Thoracic aorta (tissue), 2 donors: ENCODE measurements at places on chromosomes 4 and X.

GRCh38 chr4:71004281-71004851 lies 10.9 kb downstream of the DCK start:
- DNase-seq = no peak

DNA sequence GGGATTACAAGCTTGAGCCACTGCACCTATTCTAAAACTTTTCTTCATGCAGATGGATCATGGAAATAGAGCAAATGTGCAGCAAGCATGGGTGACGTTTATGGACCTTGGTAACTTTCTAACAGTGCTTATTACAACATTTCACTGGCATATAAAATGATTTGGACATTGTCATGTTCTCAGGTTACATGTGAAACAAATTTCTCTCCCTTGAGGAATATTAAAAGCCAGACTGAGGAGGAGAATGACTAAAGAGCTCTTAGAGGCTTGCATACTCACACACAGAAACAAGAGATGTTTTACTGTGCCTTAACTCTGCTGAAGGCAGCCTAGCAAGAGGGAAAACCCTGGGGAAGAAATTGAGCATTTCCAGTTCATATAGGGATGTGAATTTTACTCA lies 38.6 kb upstream of the GPR101 start:
- DNase-seq = no peak

DNA sequence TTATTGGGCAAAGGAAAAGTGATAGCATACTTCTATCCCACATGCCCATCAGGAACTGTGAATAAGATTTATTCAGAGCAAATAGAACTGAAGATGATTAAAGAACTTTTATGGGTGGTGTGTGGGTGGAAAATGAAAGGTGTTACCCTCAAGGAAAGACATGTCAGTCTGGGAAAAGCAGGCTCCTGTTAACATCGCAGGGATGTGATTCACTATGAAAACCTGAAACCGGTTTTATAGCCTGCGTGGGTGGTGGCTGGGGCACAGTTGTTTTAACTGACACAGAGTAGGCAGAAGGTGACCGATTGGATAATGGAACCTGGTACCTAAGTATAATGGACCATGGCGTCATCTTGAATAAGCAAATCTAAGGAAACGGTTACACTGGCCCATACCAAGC lies 61.3 kb upstream of the CASK start:
- DNase-seq = no peak

DNA sequence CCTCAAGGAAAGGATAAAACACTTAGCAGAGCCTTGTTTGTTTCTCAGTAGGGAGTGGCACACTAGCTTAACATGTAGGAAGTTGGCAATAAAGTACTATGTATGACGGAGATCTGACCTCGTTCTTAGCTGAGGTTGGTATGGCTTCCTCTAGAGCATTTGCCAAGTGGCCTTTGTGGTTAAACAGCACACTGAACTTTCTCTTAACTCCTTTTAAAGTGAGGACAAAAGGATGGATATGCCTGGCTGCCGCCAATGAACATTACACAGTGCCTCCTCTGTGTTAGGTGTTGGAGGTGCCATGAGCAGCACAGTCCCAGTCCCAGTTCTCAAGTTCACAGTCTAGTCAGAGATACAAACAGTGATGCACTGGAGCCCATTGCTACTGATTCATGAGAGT lies 54.4 kb downstream of the VGLL1 start:
- no peak for DNase-seq

- no peak for DNase-seq
Measured at GRCh38 chr4:149709640-149710039, 106.0 kb downstream of the IQCM start.

DNA sequence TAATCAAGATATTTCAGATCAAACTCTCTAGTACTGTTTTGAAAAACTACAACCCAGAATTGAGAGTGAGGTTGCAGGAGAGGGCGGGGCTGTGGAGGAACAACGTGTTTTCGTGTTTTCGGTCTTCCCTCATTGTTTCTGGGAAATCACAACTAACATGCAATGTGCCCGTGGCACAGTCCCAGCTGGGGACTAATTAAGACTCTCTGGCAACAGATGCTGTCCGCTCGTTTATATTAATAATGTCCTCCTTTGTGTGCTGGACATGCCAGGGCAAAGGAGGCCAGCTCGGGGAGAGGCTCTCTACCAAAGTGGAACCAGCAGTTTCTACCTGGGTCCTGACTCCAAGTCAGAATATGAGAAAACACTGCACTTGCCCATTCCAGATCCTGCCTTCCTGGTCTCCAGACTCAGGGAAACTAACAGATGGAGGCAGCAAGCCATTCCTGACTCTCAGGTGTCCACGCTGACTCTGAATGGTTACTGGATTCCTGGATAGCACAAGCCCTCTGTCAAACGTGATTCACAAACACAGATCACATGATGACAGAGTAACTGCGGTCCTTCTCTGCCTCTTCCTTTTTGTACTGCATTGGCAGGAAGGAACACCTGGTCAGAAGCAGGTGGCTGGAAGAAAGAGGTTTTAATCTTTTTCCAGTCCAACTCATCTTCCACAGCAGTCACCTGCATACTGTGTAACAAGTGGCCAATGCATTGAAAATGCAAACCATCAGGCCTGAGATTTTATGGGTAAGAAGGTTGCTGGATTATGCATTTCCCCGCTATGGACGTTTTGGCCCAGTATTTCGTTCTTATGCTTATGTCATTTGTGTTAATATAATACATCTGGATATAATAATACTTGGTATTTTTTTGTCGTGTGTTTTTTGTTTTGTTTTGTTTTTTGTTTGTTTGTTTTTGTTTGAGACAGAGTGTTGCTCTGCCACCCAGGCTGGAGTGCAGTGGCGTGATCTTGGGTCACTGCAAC lies 65.0 kb downstream of the COQ2 start:
- no peak for DNase-seq

GRCh38 chrX:66126662-66127061 lies 37.4 kb upstream of the HEPH start:
- no peak for DNase-seq

- no peak for DNase-seq
Measured at GRCh38 chr4:93698686-93699085, 129.9 kb upstream of the ATOH1 start.

GRCh38 chr4:109118635-109119034 lies 183.8 kb downstream of the COL25A1 start:
- no peak for DNase-seq

- no peak for DNase-seq
Measured at GRCh38 chr4:100986360-100986868, 360.9 kb downstream of the PPP3CA start.

DNA sequence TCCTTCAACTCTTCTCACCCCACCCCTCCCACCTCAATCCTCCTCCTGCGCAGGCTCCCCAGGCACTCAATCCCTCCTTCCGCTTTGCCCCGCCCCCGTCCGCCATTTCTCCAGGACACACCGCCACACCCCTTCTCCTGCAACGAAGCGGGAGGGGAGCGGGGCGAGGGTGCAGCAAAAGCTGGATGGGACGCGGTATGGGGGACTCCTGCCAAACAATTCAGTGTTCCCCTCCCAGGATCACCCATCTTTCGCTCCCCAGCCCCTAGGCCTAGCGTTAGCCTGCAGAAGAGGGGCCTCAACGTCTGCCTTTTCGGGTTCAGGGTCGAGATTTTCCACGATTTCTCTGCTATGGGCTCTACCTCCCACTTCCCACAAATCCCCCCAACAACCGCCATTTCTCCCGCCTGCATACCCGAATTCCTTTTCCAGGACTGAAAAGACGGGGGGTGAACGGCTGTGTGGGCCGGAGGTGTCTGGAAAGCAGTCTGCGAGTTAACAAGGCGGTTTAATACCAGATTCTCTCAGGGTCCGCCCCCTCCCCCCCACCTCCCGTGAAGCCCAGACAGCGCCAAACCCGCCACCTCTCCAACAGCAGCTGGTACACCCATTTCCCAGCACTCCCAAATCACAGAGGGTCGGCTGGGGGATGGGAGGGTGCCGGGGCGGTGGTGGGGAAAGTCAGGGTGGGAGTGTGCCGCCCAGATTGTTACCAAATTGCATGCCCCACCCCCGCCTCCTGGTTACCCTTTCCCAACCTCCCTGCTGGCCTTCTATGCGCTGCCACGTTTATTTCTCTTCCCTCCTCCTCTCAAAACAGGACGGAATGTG lies 774 bp downstream of the ARMCX2 start:
- peak; percentile 3 for DNase-seq

DNA sequence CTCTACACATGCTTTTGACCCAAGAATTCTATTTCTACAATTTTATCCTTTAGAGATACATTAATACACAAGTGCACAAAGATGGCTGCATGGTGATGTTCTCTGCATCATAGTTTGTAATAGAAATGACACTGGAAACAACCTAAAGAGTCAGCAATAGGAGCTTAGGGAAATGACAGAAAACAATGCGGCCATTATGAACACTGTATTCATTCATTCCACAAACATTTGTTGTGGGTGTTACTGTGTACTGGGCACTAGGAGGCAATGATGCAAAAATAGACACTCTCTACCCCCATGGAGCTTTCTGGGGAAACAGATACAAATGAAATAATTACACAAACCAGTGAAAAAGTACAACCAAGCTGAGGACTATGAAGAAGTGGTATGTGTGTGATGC lies 32.0 kb downstream of the IDS start:
- DNase-seq = no peak

DNA sequence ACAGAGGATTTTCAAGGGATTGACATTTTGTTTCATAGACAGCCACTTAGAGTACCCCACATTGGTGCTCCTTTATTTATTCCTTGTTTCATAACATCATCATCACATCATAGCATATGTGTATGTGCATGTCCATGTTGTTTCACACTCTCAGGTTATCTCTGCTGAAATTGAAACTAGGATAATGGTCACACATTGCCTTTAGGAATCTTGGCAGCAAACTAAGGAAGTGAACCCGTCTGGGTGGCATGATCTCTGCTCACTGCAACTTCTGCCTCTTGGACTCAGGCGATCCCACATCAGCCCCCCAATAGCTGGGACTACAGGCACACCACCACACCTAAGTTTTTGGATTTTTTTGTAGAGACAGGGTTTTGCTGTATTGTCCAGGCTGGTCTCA lies 234.2 kb upstream of the ANKRD50 start:
- no peak for DNase-seq

DNA sequence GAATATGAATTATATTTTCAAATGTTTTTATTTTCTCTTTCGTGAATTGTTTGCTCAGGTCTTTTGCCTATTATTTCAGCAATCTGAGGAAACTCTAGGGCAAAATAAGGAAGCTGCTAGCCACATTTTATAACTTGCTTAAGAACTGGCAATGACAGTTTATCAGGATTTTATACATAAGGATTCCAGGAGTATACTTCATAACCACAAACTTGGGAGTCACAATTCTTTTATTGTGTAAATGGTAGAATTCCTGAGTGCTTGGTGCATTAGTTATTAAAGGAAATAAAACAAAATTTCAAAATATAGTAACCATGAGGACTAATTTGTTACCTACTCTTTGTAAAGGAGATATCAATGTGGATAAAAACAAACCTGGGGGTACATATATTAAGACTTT lies 54.4 kb downstream of the PALLD start:
- no peak for DNase-seq

DNA sequence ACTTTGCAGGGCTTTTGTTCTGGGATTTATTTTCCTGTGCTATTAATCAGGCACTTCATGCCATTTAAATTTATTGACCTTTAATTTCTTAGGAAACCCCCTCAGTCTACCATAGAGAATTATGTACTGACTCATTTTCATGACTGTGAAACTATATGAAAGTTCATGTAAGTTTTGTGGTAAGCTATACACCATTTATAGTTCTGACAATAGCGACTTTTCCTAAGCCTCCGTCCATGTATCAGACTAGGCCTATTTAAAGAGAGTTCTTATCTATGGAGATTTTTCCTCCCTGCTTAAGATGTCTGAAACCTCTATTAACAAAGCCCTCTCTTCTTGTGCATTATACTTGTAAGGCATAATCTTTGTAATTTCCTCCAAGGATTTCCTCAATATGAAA lies 111.6 kb downstream of the AFF2 start:
- no peak for DNase-seq

GRCh38 chr4:173380987-173381386 lies 10.2 kb downstream of the SAP30 start:
- no peak for DNase-seq

GRCh38 chr4:110248831-110249253 lies 50.4 kb upstream of the ELOVL6 start:
- no peak for DNase-seq

GRCh38 chr4:55964046-55964445 lies 15.3 kb downstream of the CEP135 start:
- DNase-seq = no peak

DNA sequence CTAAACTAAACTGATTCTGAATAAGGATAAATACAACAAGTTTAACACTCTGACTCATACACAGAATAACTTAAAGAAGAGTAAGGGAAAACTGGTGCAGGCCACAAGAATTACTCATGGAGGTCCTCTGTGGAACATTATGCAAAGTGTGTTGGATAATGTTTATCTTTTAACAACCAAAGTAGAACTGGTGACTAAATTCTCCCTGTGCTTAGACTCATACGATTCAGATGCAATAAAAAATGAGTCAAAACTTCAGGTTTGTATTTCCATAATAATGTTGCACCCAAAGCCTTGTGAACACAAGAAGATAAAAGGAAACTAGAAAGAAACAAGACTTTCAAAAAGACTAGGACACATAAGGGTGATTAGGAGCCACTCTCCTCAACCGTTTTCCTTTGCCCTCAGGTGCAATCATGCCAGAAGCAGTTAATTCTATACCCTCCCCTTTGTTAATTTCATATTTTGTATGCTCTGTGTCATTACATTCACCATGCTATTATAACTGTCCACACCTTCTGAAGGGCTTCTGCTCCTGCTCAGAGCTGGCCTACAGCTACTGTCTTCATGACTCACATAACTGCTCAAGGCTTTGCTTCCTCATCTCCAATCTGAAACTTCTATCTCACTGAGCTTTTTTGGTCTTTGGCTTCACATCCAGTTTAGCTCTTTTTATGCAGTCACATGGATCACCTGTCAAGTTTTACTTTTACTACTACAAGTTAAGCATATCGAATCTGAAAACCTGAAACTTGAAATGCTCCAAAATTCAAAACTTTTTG lies 60.2 kb downstream of the KCNIP4 start:
- DNase-seq = no peak

DNA sequence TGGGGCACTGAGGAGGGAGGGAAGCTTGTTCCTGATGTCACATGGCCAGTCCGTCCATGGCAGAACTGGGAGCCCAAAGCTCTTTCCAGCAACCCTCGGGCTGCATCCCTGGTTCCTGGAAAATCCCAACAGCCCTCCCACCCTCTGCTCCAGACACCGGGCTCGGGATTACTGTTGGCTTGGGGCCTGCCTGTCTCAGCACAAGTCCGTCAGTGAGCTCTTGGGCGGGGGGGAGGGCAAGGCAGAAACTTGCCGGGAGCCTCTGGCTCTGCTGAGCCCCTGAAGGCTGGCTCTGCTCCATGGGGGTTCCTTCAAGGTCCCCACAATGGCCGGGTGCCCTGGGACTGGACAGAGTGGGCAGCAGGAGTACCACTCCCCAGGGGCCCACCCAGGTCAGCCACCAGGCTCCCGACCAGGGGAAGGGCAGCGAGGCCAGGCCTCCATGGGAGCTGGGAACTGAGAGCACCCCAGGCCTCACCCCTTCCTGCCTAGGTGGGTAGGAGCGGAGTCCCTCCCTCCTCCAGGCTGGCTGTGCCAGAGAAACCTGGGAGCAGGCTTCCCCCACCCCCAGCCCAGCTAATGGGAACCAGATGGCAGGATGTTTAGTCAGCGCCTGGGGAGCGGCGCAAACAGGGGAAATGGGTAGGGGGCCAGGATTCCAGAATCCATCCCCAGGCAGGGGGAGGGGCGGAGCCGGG lies 6.4 kb upstream of the HAUS7 start:
- DNase-seq = peak; percentile 49
